Astrocyte (in vitro differentiated cells and primary cell): ENCODE measurements at places on chromosomes 4 and X.

- peak; percentile 87 for DNase-seq
Observed at GRCh38 chr4:151418385-151418784, 9.4 kb downstream of the FHIP1A start.

DNA sequence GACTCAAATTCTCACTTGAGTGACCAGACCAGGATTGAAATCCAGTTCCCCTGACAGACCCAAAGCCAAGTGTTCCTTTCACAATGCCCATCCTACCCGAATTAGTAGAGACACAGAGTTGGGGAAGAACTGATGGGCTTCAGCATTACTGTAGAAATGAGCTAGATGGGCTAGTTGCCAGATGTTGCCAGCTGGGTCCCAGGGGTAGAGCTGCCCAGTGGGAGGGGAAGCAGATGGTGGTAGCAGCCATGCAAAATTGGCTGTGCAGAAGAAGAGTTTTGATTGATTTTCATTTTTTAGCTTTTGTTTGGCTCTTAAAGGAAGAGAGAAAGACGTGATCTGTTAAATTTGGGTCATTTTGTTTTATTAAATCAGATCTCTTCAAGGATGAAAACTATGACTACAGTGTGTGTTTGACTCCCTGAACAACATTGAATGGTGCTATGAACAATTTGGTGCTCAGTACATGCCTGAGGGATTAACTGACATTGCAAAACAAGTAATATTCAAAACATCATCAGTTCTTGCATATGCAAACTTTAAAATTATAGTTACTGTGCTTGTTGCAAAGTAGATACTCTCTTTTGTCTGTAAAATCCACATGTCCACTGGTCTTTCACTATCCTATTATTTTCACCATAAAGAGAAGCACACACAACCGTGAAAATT is 86.0 kb downstream of the PARM1 start:
- no peak for DNase-seq

GRCh38 chr4:53576676-53577372 is 14.5 kb downstream of the LNX1 start:
- DNase-seq, result peak; percentile 36

- peak; percentile 60 for DNase-seq
Observed at GRCh38 chrX:13381514-13381913, 61.7 kb upstream of the ATXN3L start.
